ENCODE measurements at places on chromosomes 13 and 19.

DNA sequence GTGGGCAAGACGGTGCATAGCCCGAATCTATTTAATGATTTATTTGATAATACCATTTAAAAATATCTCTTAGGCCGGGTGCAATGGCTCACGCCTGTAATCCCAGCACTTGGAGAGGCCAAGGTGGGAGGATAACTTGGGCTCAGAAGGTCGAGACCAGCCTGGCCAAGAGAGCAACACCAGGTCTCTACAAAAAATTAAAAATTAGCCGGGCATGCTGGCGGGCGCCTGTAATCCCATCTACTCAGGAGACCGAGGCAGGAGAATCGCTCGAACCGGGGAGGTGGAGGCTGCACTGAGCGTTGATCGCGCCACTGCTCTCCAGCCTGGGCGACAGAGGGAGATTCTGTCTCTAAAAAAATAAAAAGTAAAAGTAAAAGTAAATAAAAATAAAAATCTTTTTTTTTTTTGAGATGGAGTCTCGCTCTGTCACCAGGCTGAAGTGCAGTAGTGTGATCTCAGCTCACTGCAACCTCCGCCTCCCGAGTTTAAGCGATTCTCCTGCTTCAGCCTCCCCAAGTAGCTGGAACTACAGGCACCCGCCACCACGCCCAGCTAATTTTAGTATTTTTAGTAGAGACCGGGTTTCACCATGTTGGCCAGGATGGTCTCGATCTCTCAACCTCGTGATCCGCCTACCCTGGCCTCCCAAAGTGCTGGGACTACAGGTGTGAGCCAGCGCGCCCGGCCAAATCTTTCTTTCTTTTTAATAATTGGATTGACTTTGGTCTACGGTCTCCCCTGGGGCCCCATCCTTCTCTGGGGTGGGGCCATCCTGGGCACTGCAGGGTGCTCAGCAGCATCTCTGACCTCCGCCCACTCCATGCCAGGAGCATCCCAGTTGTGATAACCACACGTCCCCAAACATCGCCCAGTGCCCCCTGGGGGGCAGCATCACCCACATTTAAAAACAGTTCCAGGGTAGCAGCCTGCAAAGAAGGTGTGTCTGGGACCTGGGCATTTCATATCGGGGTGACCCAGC is 90.7 kb downstream of the GNG7 start:
- no peak for DNase-seq

DNA sequence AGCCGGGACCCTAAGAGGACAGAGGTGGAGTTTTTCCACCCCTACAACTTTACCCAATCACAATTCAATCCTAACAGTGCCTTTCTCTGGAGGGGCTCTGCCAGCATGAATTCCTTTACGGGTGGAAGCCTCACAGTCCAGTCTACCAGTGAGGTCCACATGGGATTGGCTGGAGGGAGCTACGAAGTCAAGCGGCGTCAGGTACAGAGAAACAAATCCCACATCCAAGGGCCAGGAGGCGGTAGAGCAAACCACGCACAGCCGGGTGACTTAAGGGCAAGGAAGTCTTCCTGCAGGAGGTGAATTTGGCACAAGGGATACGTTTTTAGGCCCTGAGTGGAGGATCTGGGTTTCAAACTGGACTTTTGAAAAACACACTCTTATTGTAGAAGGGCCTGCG is 199.6 kb downstream of the UQCRFS1 start:
- no peak for DNase-seq

GRCh38 chr13:40440990-40441820 is 225.2 kb downstream of the FOXO1 start:
- no peak for DNase-seq

- DNase-seq: no peak
Observed at GRCh38 chr13:47707414-47707813, 293.7 kb downstream of the SUCLA2 start.

GRCh38 chr13:26457212-26457611 is 100.3 kb upstream of the WASF3 start:
- no peak for DNase-seq

DNA sequence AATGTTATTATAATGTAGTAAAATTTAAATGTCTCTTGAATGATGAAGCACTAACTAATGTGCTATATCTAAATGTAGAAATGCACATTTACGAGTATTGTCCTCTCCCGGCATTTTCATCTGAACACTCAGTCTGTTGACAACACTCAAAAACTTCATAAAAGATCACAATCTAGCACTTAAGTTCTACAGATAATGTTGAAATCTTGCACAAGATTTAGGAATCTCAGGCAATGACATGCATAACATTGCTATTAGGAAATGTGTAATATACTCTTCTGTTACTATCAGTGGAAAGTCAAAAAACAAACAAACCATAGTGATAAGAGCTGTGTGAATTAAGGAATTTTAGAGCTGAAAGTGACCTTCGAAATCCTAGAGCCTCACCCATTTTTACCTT is 37.5 kb upstream of the XPO4 start:
- no peak for DNase-seq

DNA sequence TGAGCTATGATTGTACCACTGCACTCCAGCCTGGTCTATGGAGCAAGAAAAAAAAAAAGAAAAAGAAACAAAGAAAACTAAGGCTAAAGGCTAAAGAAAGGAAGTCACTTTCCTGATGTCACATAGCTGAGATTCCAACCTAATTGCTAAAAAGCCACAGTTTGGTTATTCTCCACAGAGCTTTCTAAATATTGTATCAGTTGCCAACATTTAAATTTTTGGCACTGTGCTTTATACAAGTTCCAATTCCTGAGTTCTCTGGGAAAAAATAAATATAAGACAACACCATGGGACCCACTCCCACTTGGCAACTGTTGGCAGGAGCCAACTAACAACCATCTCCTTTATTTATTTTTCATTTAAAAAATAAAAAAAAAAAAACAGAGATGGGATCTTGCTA is 11.2 kb upstream of the LYPD3 start:
- no peak for DNase-seq

DNA sequence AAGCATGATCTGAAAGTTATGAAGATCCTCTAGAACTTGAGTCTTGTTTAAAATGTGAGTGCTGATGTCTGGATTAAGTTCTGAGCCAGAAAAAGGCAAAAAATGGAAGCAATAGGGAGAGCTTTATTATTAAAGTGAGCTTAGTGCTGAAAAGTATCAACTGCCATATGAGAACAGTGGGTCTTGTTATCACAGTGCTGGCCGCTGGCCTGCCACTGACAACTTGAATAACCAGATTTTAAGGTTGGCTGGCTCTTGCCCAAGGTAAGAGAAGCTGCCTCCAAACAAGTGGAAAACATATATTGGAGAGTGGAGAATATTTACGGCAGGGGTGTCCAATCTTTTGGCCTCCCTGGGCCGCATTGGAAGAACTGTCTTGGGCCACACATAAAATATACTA is 33.9 kb downstream of the NUFIP1 start:
- no peak for DNase-seq

GRCh38 chr13:82010780-82011179 is 1669.9 kb upstream of the SPRY2 start:
- DNase-seq: no peak

GRCh38 chr13:102965802-102966201 is 100.4 kb downstream of the SLC10A2 start:
- no peak for DNase-seq

GRCh38 chr13:35920816-35921215 is 210.4 kb downstream of the DCLK1 start:
- no peak for DNase-seq

GRCh38 chr13:112451512-112452379 is 75.6 kb downstream of the SPACA7 start:
- no peak for DNase-seq

DNA sequence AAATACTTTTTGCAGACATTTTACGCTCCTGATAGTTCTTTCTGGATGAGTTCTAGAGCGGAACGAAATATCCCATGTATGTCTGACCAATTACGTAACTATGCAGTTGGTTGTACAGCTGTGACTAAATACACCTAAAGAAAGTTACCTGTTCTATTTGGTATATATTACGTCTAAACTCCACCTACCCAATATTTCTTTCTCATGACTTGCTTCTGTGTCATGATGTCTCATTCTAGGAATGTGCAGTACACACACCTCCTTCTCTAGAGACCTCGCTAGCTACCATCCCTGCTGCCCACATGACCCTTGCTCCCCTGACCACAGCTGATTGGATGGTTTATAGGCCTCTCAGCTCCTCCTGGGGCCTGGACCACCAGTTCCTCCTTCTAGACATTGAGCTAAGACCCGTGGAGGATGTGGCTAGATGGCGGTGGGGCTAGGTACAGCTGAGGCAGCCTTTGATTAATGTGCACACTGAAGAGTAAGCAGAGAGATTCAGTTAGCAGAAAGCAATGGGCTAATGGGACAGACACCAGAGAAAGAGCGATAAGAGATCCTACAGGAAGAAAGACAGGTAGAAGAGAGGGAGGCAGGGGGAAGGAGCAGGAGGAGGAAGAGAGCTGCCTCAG is 422.1 kb downstream of the COG6 start:
- DNase-seq: no peak

GRCh38 chr19:5719274-5719960 is 529 bp downstream of the LONP1 start:
- no peak for DNase-seq

GRCh38 chr19:7650148-7650547 is 13.2 kb downstream of the STXBP2 start:
- DNase-seq: no peak

DNA sequence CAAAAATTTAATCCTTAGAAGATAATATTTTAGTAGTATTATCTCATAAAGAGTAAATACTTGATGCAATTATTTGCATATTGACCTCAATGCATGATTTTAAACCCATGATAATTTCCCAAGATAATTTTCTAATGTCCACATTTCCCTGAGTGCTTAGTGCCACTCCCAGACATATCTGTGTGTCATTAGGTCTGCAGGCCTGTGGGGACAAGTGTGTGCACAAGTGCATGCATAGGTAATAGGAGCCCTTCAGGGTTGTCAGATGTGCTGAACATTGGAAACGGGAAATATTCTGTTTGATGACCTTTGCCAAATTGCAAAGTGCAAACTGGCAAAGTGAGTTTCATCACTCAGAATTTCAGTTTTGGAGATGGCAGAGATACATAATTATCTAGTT is 369.9 kb downstream of the KLF5 start:
- DNase-seq: no peak

DNA sequence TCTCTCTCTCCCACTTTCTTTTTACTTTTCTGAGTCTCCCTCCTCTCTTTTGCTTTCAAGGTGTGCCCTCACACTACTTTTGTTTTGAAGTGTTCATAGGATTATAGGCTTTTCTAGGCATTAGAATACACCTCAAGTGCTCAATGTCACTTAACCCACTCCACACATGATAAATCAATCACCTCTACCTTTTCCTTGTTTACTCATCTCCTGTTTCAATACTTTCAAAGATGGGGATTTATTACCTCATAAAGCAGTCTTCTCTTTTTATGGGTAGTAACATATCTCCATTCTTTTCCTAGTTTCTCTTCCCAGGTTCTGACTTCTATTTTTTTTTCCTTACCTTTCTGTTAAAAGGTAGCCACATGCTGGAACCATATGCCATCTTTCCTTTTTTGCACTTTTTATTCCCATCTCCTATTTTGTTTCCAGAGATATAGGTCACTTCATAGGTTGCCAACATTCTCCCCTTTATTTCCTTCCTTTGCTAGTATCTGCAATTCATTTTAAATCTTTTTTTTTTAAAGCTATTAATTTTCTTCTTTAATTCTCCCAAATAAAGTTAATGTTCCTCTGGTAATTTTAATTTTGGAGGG is 137.6 kb upstream of the SLC10A2 start:
- DNase-seq: no peak

All from GM13977 (cell line).